ENCODE measurements at places on chromosomes 13 and 19.

DNA sequence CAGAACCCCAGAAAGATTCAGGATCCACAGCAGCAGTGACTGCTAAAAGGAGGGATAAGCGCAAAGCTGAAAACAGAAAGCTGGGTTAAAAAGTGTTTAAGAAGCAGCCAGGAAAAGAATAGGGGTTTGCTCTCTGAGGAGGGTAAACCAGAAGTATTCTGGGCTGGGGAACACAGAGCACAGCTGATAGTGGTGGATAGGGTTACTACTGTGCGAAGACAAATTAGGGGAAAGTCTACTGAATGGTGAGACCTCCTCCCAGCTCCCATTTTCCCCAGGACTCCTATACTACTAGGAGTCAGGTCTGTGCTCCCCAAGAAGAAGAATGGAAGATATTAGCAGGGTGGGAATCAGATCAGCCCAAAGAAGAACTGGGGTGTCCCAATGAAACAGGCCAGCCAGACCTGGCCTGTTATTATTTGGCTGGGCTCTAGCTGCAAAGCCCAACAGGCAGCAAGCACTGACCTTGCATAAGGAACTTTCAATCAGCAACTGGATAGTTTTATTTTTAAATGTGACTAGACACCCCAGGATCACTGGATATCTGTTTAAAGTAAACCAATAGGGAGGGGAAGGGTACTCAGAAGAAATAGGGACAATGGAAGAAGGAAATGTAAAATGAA lies 43.5 kb upstream of the SERTM1 start:
- no peak for DNase-seq

GRCh38 chr19:10289167-10289835 lies 451 bp upstream of the ICAM5 start:
- DNase-seq, result peak; percentile 64

DNA sequence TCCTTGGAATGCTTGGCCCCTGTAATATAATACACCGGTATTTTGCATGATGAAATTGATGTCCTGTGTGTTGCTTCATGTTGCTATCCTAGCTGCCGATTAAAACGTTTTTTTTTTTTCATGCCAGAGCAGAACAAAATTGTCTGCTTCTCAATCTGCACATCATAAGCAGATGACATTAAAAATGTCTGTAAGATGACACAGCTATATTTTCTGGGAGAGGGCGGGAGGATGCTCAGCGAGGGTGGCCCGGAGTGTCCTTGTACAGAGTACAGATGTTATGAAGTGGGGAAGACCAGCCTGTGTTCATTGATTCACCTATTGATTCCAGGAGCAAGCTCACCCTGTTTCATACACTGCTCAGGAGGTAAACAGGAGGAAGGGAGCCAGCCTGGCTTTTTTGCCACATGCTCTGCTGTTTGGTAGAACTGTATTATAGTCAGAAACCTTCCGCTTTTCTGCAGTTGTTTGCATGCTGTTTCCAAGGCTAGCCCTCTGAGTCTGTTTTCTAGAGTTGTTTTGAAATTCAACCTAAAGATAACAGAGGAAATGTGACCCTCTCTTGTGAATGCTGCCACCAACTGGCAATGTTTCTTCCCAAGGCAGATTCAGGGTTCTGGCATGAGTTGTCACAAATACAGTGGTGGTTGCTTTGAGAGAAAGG lies 4.7 kb upstream of the IRS2 start:
- DNase-seq, result peak; percentile 32

- DNase-seq, result no peak
Observed at GRCh38 chr19:9043524-9043923, 33.3 kb upstream of the MUC16 start.

GRCh38 chr19:1237754-1238368 lies at the start of gene CBARP:
Gene CBARP (minus strand): TSS chr19:1238005. CDS start chr19:1236100, 1,905 bp downstream.
- no peak for DNase-seq

DNA sequence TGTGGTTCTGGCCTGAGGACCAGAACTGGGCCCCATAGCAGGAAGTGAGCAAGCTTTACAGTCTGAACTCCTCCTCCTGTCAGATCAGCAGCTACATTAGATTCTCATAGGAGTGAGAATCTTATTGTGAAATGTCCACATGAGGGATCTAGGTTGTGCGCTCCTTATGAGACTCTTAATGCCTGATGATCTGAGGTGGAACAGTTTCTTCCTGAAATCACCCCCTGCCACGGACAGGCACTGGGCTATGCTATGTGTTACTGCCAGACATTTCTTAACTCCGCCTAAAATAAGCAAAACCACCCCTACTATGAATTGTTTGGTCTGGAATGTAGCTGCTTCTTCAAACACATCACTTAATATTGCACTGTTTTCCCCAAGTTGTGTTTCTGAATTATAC lies 4.6 kb downstream of the FBXL3 start:
- DNase-seq, result no peak
